Stimulated activated CD8-positive, alpha-beta memory T cell treated with anti-CD3 and anti-CD28 coated beads, Interleukin-4, amount 100 ng/mL, for 1 hour (primary cell): ENCODE measurements at places on chromosomes 16 and 17.

DNA sequence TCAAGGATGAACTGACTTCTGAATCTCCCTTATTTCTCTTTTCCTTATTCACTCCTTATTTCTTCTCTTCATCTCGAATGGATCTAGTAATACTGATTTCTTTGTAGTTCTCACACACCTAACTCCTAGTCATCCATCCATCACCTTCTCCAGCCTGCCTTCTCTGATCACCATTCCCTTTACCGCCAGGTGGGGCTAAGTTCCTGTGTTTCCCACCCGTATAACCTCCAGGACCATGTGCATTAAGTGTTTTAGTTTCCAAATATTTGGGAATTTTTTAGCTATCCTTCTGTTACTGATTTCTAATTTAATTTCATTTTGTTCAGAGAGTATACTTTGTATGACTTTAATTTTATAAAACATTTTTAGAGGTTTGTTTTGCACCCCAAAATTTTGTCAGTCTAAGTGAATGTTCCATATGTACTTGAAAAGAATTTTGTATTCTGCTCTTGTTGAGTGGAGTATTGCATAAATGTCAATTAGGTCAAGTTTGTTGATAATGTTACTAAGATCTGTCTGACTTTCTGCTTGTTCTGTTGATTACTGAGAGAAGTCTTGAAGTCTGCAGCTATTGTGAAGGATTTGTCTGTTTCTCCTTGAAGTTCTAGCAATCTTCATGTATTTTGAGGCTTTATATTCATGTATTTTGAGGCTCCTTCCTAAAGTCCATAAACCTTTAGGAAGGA lies 8.8 kb downstream of the BPTF start:
- no peak for DNase-seq

DNA sequence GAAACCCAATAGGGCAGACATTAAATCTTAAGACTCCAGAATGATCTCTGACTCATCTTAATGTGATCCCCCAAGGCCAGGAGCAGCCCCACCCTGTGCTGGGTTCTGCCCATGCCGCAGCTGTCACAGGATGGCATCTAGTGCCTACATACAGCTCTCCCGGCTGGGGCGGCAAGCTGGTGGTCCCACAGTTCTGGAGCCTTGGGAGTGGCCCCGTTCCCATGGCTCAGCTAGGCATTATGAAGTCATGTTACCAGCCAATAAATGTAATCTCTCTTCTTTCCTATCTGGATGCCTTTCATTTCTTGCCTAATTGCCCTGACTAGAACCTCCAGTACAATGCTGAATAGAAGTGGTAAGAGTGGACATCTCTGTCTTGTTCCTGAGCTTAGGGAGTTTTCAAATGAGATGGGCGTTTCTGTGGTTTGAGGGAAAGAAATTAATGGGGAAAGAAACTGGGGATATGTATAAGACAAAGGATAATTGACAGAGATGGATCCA lies 95.7 kb upstream of the DNAH17 start:
- DNase-seq, result no peak

DNA sequence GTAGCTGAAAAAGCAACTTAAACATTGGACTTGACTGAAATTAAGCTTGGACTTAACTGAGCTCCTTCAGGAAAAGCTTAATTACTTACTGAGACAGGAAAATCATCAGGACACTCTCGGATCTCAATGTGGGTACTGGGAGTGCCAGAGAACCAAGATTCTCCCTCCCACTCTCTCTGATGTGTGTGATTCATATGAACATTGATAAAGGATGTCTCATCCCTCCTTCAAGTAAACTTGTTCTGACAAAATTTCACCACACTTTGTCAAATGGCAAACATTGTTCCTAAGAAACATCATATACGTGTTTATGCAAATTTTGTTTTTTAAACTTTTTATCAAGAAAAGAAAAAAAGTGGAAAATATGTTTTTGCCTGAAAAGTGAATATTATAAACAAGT lies 4.1 kb upstream of the SLFN5 start:
- no peak for DNase-seq

- no peak for DNase-seq
Measured at GRCh38 chr17:48747445-48748363, 19.2 kb upstream of the HOXB13 start.

DNA sequence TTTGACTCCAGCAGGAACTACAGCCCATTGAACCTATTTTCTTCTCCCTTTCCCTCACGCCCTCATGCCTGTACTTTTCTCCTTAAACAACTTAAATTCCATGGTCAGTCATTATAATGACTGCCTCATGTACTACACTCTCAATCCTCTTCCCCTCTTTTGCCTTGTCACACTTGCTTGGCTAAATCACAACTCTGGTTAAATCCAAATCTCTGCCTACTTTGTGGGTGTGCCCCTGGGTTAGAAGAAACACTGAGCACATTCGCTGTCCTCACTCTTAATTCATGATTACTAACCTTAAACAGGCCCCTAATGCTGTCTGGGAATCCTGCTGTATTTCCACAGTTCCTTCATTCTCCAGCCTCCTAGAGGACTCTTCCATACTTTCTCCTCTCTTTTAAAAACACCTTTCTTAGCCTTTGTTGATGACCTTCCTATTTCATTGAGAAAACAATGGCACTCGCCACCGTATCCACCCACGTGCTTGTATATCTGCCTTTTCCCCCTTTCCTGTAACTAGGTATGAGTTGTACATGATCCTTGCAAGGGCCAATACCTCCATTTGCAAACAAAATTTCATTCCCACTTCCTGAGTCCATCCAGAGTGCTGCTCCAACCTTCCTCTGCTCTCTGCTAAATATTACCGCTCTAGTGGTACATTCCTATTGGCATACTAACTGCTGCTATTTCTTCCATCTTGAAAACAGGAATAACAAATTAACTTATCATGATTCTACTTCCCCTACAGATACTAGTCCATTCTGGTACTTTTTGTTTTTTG lies 28.9 kb downstream of the ZNRF1 start:
- no peak for DNase-seq

DNA sequence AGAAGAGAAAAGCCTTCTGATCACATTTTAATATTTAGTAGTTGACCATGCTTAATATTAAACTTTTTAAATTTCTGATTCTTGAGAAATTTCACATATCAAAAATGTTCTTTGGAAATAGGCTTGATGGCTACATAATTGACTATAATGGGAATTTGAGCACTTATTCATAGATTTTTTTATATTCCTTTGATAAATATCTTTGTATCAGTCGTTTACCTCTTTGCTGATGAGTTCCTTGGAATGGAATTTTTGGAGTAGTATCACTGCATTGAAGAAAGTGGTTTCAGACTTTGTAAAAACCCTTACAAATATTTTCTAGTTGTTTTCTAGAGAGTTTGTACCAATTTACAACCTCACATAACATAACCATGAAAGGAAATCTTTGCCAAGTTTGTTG lies 14.7 kb downstream of the DNAAF1 start:
- DNase-seq, result no peak

DNA sequence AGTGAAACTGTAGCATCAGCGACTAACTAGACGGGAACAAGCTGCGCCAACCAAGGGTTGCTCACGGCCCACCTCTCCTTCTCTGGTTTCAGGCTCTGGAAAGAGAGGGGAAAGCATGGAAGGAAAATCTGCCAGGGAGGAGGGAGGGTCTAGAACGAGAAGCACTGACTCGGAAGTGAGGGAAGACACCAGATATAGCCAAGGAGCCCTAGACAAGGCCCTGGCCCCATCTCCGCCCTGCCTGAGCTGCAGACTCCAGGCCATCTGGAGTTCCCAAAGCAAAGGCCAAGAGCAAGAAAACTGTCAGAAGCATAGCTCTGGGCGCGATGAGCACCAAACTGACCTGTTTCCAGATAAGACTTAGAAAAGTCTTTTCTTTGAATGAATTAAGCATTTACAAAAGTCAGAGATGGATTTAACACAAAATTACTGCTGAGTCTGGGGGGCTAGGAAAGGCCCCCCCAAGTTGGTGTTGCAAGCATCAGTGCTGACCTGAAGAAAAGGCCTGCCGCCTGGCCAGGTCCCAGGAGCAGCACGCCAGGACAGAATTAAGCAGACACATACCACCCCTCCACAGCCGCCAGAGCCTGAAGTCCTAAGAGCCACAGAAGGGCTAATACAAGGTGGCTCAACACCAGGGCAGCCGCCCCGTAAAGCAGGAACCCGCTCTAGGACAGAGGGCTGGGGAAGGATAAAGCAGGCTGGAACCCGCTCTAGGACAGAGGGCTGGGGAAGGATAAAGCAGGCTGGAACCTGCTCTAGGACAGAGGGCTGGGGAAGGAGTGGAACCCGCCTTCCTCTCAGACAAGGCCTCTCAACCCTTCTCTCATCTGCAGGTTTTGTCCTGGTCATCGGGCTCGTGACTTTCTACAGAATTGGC lies 20.7 kb downstream of the TMEM204 start:
- no peak for DNase-seq

GRCh38 chr16:68402748-68403040 lies 45.6 kb downstream of the SMPD3 start:
- DNase-seq, result no peak

GRCh38 chr17:28141313-28141712 lies 98.8 kb downstream of the NLK start:
- no peak for DNase-seq
